ENCODE measurements at places on chromosomes 7 and 10.

DNA sequence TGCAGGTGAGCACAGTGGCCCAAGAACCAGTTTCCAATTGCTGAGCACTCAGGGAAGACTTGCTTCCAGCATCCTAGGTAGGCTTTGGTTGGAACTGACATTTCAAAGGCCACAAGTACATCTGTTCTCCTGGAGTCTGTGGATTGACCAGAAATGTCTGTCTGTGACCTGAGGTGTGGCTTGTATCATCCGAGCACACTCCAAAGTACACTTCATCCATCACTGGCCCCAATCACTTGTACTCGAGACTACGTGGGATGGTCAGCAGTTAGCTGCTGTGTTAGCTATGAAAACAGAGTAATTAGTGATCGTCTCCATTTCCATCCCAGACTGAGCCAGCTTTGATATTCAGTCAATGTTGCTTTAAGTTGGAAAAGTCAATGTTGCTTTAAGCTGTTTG, 45.0 kb downstream of the MKI67 start:
- DNase-seq: no peak

GRCh38 chr7:135454060-135454459, 55.8 kb downstream of the CNOT4 start:
- DNase-seq: no peak

- DNase-seq: no peak
Measured at GRCh38 chr10:62723375-62723774, 81.1 kb upstream of the ADO start.

GRCh38 chr10:103397191-103397825, 882 bp downstream of the PDCD11 start:
- DNase-seq: no peak

DNA sequence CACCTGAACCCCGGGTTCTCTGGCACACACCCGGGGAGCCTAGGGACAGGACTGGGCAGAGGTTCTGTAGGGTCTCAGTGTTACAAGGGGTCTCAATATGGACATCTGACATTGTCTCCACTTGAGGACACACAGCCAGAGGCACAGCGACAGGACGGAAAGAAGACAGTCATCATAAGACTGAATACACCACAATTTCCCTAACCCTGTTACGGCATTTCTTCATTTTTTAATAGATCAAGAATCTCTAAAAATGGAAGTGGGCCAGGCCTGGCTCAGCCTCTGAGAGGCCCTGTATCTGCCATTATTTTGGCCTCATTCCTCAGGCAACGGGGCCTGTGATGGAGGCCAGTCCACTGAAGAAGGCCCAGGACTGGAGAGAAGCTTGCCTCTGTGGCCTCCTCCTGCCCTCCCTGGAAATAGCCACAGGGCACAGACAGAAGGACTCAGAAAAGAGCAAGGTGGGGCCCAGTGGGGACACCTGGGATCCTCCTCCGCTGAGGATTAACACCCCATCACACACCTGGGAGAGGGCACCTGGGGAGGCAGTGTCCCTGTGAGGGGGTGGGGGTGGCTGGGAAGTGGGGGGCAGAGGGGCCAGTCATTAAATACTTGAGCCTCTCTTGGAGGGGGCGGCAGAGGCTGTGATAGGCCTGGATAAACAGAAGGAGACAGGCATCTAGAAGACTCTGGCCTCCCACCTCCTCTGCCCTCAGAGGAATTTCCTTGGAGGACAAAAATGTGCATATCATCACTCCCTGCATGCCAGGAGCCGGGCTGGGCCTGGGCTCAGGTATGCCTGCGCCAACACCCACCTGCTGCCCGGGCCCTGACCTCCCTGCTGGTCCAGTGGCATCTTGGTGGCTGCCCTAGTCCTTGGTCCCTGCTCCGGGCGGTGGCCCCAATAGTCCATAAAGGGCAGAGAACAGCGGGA, 8.0 kb downstream of the SPOCK2 start:
- DNase-seq: no peak

- DNase-seq: no peak
Measured at GRCh38 chr7:32761451-32762205, 129.9 kb downstream of the KBTBD2 start.

GRCh38 chr10:119655566-119656001, 4.4 kb downstream of the BAG3 start:
- DNase-seq: no peak

GRCh38 chr10:73073627-73074026, 23.0 kb downstream of the P4HA1 start:
- DNase-seq: no peak

- peak; percentile 67 for DNase-seq
Measured at GRCh38 chr10:128150045-128150493, 23.8 kb upstream of the MKI67 start.

DNA sequence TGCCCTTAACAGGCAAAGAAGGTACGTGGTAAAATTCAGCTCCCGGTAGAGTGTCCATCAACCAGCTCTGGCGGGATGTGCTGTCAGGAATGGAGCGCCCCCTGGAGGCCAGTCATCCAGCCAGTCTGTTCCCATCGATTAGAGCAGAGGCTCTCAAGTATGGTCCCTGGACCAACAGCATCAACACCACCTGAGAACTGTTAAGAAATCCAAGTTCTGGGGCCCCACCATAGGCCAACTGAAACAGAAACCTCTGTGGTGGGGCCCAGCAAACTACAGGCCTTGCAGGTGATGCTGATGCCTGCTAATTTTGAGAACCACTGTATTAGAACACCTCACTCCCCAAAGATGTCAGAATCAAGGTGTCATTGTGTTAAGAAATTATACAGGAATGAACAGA, 109.2 kb downstream of the DPY19L1 start:
- peak; percentile 33 for DNase-seq

GRCh38 chr10:70761031-70761601, 24.1 kb downstream of the TBATA start:
- DNase-seq: no peak

- DNase-seq: no peak
Measured at GRCh38 chr7:74572301-74572979, 85.1 kb upstream of the GTF2I start.

DNA sequence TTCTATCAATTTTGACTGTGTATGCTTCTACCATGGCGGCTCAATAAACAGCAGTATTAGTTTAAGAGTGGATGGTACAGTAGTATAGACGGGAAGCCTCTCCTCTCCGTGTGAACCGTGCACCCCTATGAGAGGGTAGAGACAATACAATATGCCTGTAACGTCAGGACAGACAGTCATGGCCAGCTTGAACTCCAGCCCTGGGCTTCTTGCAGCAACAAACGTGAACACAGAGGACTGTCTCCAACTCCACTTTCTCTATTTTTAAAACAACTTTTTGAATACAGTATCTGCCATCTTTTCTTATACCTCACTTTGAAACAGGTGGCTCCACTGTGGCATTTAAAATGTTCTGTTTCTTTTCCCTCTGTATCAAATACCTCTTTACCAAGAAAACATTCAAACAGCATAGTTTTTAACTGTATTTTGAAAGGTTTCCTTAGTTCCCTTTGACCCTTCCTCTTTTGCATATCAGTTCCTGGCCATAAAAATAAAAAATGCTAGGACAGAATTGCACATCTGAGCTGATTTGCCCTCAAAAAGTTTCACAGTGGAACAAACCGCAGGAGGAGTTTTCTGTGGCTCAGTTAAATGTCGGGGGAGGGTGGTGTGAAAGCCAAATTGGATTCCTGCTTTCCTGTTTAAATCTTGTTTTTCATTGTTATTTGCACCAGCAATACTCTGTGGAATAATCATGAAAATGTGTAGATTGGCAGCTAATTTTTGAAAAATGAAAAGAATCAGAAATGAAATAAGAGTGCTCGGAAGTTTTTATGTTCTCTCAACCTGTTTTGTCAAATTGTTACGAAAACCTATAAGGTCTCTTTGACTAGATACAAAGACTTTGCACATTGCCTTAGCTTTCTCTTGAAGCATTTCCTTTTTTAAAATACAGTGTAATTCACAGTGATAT, 8.0 kb downstream of the IKZF1 start:
- no peak for DNase-seq

Data from activated CD8-positive, alpha-beta memory T cell treated with anti-CD3 and anti-CD28 coated beads for 1 hour (primary cell).